Thoracic aorta (tissue), 2 donors: ENCODE measurements at places on chromosomes 2 and 18.

GRCh38 chr2:187918996-187919821, 365.0 kb upstream of the TFPI start:
- no peaks in the 10 kb centered on the region for H3K27me3 ChIP-seq
- H3K36me3 ChIP-seq: no peaks in the 10 kb centered on the region
- H3K27ac ChIP-seq: no peak overlapping the region
- H3K4me1 ChIP-seq: no peaks in the 10 kb centered on the region
- H3K4me3 ChIP-seq: no peak overlapping the region

DNA sequence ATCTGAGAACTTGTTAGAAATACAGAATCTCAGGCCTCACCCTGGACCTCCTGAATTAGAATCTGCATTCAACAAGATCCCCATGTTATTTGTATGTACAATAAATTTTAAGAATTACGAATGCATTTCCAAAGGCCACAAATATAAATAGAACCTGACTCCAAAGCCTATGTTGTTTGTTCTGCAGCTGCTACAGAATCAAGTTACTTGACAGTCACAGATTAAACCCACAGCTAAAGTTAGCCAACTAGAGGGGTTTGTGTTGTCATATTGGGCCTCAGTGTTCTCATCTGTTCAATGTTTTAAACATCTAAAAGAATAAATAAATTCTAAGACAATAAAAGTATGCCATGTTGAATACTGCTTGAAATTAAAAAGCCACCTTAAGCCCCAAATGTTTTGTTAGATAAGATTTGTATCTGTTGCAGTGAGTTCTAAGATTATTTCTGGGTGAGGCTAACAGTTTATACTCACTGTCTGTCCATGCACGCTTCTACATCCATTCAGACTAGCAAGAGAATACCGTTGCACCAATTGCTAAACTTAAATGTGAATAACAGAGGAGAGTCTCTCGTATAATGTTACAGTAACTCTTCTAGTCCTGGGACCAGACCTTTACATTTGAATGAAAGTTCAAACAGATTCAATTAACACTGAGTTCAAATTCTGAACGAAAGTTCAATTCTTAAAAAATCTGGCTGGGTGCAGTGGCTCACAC, 200.4 kb downstream of the MEMO1 start:
- DNase-seq: no peak
- no peaks in the 10 kb centered on the region for H3K4me1 ChIP-seq
- no peak overlapping the region for H3K27ac ChIP-seq
- H3K36me3 ChIP-seq: no peaks in the 10 kb centered on the region

GRCh38 chr2:235006461-235006860, 54.6 kb downstream of the SH3BP4 start:
- H3K27me3 ChIP-seq: no peaks in the 10 kb centered on the region
- H3K4me3 ChIP-seq: no peak overlapping the region
- no peak overlapping the region for H3K27ac ChIP-seq
- peaks cover 21% of the 10 kb centered on the region for H3K4me1 ChIP-seq

DNA sequence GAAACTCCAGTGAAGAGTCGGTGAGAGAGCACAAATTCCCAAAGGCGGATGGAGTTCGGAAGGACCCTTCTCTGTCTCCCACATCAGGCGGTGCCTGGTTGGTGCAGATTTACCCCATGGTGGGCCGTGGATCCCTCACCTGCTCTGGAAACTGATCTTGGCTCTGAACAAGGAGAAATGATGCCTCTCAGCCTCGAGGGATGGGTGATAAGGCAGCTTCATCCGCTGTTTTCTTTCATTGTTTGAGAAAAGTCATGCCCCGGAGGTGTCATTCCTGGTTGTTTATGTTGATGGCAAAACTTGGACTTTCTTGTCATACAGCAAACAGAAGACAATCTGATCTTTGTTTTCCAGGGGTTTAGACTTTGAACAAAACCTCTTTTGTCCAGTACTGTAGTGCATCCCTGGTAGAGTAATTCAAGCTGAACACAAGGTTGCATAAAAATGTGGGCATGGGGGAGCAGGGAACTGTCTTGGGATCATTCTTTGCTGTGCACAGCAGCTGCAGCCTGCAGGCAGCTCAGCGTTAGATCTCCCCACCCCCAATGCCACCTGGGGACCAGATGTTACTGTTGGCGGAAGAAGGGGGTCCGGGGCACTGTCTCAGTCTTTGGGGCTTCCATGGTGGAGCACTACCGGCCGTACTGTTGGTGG, 81.3 kb downstream of the NFATC1 start:
- H3K4me1 ChIP-seq: no peaks in the 10 kb centered on the region
- H3K36me3 ChIP-seq: peaks cover 7% of the 10 kb centered on the region
- H3K4me3 ChIP-seq: no peak overlapping the region
- H3K27me3 ChIP-seq: no peaks in the 10 kb centered on the region

GRCh38 chr2:18066066-18066465, 187.6 kb downstream of the KCNS3 start:
- DNase-seq: no peak
- H3K4me3 ChIP-seq: no peak overlapping the region
- H3K36me3 ChIP-seq: no peaks in the 10 kb centered on the region
- peaks cover 31% of the 10 kb centered on the region for H3K4me1 ChIP-seq
- no peak overlapping the region for H3K27ac ChIP-seq

- no peak for DNase-seq
- no peaks in the 10 kb centered on the region for H3K4me1 ChIP-seq
- H3K27ac ChIP-seq: no peak overlapping the region
- no peaks in the 10 kb centered on the region for H3K27me3 ChIP-seq
- H3K4me3 ChIP-seq: no peak overlapping the region
- H3K36me3 ChIP-seq: no peaks in the 10 kb centered on the region
Measured at GRCh38 chr2:221112744-221113143, 459.4 kb downstream of the EPHA4 start.

DNA sequence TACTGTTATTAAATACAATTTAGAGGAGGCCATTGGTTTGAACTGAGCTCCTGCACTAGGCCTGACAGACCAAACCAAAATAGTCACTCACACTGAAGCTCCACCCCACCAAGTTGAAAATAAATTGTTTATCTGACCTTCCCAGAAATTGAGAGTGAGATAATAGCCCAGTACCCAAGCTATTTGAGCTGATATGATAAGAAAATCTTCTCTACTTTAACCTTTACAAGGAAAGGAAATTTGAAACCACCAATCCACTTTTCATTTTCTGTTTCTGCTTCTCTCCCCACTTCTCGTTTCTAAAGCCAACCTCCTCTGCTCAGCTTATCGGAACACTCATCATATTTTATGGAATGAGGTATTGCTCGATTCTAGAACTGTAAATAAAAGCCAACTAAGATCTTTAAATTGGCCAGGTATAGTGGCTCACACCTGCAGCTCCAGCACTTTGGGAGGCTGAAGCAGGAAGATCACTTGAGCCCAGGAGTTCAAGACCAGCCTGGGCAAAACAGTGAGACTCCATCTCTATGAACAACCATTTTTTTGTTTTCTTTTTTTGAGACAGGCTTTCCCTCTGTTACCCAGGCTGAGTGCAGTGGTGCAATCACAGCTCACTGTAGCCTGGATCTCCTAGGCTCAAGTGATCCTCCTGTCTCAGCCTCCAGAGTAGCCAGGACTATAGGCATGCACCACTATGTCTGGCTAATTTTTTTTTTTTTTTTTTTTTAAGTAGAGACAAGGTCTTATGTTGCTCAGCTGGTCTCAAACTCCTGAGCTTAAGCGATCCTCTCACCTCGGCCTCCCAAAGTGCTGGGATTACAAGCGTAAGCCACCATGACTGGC, 13.3 kb upstream of the GALM start:
- H3K4me1 ChIP-seq: peaks cover 4% of the 10 kb centered on the region
- H3K36me3 ChIP-seq: no peaks in the 10 kb centered on the region
- DNase-seq: no peak
- H3K27ac ChIP-seq: peak overlapping the region; percentile 8
- H3K4me3 ChIP-seq: no peak overlapping the region

DNA sequence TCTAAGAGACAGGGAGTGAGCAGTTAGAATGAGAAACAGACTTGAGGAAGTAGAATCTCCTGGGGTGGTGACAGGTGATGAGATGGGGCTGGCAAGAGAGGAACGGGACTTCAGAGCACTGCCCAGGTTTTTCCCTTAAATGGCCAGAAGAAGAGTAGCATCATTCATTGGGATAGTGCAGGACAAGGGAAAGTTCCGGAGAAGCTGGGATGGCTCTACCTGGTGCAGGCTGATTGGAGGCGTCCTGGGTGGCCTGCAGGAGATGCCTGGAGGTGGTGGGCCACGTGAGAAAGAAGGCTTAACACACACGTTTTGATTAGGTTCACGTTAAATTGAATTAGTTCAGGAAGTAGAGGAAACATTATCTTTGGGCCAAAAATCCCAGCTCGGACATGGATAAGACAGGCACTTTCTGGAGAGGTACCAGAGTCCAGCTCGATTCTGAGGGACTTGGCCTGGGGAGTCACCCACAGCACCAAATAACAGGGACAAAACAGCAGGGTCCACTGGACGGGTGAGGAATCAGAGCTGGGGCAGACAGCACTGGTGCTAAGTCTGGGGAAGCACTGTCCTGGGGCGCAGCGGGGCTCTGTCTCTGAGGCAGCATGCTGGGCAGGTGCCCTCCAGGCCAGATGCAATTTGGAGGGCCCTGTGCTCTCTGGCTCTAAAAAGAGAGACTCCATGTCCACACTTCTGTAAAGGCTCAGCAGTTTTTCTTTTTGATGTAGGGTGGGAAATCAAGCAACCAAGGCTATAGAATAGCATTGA, 512.3 kb upstream of the RAB6C start:
- DNase-seq: no peak
- no peak overlapping the region for H3K4me3 ChIP-seq
- H3K4me1 ChIP-seq: no peaks in the 10 kb centered on the region
- no peaks in the 10 kb centered on the region for H3K27me3 ChIP-seq
- H3K27ac ChIP-seq: no peak overlapping the region

GRCh38 chr2:226114436-226114835, 685.2 kb downstream of the IRS1 start:
- H3K4me3 ChIP-seq: no peak overlapping the region
- no peak for DNase-seq
- H3K36me3 ChIP-seq: no peaks in the 10 kb centered on the region
- peaks cover 6% of the 10 kb centered on the region for H3K4me1 ChIP-seq
- no peak overlapping the region for H3K27ac ChIP-seq
- no peaks in the 10 kb centered on the region for H3K27me3 ChIP-seq

DNA sequence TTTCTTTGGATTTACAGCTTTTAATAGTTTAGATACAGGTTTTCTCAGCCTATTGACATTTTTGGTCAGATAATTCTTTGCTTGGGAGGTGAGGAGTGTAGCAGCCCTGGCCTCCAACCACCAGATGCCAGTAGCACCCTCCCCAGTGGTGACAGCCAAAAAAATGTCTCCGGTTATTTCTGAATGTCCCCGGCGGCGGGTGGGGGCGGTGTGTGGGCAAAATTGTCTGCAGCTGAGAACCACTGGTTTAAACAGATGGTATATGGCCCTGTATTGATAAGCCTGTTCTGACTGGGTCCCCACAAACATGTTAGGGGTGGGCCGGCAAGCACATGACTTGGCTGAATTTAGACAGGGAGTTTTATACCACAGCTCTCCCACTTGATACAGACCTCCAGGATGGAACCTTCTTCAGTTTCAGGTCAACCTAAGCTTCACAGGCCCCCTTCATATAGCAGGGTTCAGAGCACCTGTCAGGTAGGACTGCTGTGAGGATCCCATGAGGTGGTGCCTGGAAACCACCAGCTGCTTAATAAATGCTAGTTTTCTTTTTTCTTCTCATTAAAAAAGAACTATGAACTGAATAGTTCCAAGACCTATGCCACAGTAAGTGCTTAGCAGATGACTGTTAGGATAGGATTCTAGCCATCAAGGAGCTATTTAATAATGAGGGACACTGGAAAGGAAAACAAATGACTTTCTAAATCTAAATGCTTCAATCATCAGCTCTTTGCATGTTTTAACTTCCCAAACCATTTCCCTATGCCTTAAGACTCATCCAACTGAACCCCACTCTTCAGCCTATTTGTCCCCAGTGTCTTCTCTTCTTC, 18.1 kb downstream of the LPIN2 start:
- DNase-seq: no peak
- H3K27me3 ChIP-seq: no peaks in the 10 kb centered on the region
- peak overlapping the region; percentile 34 for H3K4me3 ChIP-seq
- peak overlapping the region; percentile 58 for H3K27ac ChIP-seq

DNA sequence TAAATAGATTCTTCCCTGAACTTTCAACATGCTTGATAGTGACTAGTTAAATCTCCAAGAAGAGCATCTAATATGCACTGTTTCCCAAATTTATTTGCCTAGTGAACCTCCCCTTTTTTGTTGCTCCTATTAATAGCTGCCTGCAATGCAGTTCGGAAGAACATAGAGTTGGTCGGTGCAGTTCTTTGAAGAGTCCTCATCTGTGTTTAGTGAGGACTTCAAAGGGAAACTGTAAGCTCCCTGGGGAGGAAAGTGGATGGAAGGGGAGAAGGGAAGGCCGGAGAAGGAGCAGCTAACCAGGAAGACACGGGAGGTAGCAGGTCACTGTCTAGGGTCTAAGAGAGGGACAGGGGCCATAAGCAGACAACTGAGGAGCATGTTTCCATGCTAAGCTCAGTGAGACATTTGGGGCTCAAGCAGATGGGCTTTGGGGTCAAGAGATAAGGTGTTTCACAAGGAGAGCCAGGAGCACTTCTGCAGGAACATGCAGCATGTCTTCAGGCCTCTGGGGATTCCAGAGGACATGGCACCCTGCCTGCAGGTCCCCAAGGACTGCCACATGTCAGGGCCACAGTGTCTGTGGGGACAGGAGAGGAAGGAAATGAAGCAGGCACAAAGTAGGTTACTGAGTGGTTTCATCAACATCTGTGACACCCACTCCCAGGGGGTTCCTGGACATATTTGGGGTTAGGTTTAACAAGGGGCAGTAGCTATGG, 48.7 kb upstream of the ANXA4 start:
- H3K4me1 ChIP-seq: peaks cover 15% of the 10 kb centered on the region
- no peak for DNase-seq
- no peak overlapping the region for H3K27ac ChIP-seq
- H3K27me3 ChIP-seq: no peaks in the 10 kb centered on the region
- no peaks in the 10 kb centered on the region for H3K36me3 ChIP-seq

DNA sequence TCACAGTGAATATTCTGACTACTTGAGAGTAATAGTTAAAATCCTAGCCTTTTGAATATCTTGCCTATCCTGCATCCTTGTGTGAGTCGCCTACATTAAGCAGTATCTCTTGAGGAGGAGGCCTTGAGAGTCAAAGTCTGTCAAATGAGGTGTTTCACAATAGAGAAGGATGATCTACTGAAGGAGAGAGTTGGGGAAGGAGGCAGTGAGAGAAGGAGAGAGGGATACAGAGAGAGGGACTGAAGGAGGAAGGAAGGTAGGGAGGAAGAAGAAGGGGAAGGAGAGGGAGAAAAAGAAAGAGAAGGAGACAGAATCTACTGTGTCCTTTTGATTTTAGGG, 123.6 kb upstream of the CYP26B1 start:
- no peaks in the 10 kb centered on the region for H3K27me3 ChIP-seq
- no peak for DNase-seq
- H3K4me1 ChIP-seq: peaks cover 4% of the 10 kb centered on the region
- H3K4me3 ChIP-seq: no peak overlapping the region
- no peak overlapping the region for H3K27ac ChIP-seq
- no peaks in the 10 kb centered on the region for H3K36me3 ChIP-seq
